Renal cortex interstitium (tissue), 15 donors: ENCODE measurements at places on chromosomes 1 and 21.

- no peak for DNase-seq
Measured at GRCh38 chr1:234899730-234900072, 228.9 kb downstream of the TOMM20 start.

- peak; percentile 68 for DNase-seq
Measured at GRCh38 chr1:30378991-30379581, 344.3 kb downstream of the MATN1 start.

DNA sequence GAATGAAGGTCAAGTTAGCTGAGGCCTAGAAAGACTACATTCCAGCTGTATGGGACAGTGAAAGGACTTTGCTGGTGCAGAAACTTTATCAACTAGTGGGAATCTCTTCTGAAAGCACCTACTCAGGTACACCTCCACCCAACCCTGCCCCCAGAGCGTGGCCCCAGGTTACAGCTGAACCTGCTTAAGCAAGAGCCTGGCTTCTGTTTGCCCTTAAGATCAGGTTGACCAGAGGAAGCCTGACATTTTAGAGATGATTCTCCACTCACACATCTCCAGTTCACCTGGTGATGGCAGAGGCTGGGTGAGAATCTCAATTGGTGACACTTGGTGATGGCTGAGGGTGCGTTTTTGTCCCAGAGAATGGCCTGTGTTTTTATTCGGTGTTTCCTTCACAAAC lies 24.0 kb downstream of the ELAPOR1 start:
- DNase-seq, result no peak

GRCh38 chr1:225724251-225724650 lies 53.4 kb upstream of the SRP9 start:
- DNase-seq, result no peak

GRCh38 chr1:16076031-16076864 lies 2.8 kb upstream of the FAM131C start:
- DNase-seq, result no peak

DNA sequence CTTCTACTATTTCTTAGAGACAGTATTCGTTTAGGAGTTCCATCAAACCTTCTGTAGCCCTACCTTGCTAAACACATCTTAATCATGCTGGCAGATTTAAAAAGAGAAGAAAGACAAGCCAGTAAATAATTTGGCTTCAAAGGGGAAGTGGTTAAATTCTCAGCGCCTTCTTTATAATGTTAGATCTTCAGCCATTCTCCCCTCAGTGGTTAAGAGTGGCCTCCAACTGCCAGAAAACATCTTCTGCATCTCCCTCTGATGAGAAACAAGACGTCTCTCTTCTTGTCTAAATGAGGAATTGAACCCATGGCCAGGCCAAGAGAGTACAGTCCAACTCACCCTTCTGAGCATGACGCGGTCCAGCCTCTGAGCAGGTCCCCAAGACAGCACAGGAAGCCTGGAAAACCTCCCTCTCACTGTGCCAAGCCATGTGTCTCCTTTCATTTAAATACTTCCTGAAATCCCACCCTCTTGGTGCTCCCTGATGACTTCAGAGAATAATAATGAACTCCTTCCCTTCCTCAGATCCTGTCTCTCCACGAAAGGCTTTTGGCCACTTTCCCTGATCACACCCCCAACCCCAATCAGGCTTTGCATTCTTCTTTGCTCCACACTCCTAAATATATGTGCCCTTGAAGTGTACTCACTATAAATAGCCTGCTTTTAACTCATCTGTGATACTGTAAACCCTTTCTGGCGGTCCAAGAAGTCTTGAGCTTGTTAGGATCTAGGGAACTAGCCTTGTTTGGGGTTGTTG lies 16.4 kb upstream of the LRRC52 start:
- DNase-seq, result no peak

DNA sequence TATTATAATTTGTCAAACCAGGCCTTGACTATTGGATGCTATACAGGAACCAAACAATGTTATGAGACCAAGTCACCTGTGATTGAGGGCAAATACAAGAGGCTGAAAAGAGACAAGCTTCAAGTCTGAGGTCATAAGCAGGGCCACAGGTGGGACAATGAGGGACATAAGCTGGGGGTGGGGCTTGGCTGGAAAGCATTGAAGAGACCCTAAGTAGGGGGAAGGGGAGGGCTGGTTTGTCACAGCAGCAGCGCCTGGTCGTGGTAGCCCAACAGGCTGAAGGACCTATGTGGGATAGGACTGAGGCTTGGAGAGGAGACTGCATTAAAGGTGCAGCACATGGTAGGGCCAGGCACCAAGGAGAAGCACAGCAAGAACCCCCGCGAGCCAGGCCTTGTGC lies 17.9 kb downstream of the HMGN2 start:
- no peak for DNase-seq

DNA sequence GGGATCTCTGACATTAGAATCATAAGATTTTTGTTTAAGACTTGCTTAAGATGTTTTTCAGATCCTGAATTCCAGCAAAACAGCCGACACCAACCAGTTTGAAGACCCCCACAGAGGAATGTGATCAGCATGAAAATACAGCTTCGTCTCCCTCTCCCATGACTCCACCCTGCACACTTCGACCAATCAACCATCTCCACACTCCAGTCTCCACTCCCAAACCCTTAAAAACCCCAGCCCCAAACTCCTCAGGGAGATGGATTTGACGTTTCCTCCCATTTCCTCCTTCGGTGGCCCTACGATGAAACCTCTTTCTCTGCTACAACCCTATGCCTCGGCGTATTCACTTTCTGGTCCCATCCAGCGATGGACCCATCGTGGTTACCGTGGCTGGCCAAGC lies 30.1 kb upstream of the KIF26B start:
- no peak for DNase-seq
